GM10248 (cell line): ENCODE measurements at places on chromosomes 4 and X.

DNA sequence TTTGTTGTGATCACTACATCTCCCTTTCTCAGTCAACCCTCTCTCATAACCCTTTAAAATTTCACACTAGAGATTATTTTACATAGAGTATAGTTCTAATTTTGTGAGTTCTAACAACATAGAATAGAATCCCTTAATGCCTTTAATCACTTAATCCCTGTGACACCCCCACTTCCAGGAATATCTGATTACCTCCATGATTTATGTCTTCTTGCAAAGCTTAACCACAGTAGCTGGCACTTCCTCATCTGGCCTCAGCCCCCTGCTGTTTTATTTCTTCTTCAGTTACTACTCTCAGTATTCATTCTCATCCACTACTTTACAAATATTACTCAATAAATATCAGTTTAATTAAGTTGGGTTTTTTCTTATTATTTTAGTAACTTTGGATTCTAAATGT is 340.9 kb downstream of the CENPC start:
- DNase-seq: no peak

- no peak for DNase-seq
Measured at GRCh38 chr4:157824021-157824420, 348.8 kb downstream of the GASK1B start.

GRCh38 chr4:83535520-83536361 is at the start of gene GPAT3:
Gene GPAT3, plus strand, starts transcription at chr4:83536108. Its CDS starts 515 bp downstream, at chr4:83536623.
- DNase-seq: peak; percentile 34

DNA sequence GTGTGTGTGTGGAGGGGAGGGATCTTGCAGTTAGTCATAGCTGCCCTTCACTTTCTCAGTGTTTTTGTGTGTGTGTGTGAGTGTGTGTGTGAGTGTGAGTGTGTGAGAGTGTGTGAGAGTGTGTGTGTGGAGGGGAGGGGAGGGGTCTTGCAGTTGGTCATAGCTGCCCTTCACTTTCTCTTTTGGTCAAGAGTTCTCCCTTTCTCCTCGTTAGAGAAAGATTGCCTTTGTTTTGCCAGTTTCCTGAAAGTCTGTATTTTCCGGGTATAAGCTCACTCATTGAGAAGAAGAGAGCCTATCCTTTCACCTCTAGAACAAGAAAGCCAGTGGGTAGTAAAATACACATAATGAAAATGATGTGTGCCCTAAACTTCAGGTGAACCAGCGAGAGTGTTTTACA is 75.2 kb upstream of the ENPP6 start:
- no peak for DNase-seq

DNA sequence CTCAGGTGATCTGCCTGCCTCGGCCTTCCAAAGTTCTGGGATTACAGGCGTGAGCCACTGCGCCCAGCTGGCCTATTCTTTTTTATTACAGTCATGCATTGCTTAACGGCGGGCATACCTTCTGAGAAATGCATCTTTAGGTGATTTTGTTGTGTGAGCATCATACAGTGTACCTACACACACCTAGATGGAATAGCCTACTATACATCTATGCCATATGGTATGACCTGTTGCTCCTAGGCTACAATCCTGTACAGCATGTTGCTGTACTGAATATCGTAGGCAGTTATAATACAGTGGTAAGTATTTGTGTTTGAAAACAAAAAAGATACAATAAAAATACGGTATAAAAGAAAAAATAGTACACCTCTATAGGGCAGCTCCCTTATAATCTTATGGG is 6.0 kb downstream of the STAG2 start:
- no peak for DNase-seq

DNA sequence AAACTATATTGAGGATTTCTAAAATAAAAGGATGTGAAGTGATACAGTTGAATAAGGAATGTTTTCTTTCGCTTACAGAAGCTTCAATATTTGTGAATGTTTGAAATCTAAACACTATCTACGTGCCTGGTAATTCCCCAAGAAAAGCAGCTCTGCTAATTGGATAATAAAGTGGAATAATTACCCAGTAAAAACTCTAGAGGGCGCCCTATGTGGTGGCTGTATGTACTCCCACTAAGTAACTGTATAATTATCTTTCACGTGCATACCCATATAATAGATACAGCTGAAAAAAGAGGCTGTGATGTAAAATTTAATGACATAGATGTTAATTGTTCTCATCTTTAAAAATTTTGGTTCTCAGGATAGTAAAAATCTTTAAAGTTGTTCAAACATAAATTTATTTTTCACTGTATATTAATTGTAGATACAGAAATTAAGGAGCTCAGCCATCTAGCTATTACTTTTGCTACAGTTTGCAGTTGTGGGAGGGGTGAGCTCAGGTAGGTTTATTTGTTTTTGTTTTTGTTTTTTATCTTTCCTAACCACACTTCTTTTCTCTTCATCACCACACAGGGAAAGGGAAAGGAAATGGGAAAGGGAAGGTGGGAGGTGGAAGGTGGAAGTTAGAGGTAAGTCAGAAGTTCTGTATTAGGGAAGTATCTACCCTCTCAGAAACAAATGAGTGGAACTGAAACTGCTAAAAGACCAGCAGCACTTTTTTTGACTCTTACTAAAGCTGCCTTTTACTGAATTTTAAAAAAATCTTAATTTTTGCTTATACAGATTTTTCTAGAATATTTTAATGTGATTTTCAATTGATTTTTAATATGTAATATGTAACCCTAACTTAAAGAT is 151.7 kb upstream of the RPS6KA6 start:
- no peak for DNase-seq

GRCh38 chr4:125011646-125012045 is 299.1 kb upstream of the ANKRD50 start:
- no peak for DNase-seq

- DNase-seq: no peak
Measured at GRCh38 chrX:41686788-41687187, 2.0 kb upstream of the GPR34 start.

GRCh38 chrX:22310779-22311178 is 38.1 kb downstream of the CBLL2 start:
- no peak for DNase-seq

- no peak for DNase-seq
Measured at GRCh38 chr4:174996079-174996478, 77.9 kb downstream of the ADAM29 start.

DNA sequence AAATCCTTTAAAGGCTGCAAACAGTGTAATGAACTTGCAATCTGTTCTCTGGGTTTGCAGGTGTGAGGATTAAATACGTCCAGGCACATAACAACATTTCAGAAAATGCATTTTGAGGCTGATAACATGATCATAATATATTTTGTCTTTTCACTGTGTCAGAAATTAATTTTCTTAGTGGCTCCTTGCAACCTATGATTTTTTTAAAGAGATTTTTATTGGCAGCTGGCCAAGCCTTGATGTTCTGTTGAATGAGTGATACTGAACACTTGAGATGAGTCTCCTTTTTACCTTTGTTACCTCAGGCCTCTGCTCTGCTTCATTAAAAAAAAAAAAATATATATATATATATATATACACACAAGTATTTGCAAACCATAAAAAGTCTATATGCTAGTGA is 68.2 kb upstream of the TENM3 start:
- no peak for DNase-seq

DNA sequence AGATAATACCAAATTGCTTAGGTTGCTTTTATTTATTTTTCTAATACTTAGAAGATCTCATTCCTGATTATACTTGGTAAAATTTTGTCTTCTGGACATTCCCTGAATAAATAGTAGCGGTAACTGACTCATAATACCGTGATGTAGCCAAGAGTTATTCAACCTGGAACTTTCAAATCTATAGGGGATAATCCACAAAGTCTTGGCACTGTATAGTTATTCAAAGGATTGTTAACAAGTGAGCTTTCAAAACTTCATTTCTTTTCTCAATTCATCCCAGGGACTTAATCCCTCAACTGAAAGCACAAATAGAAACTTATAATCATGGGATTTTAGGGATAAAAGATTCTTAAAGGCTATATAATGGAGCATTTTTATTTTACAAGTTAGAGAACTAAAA is 1383.3 kb downstream of the FAM133A start:
- DNase-seq: no peak

GRCh38 chr4:6055030-6055429 is 36.8 kb upstream of the C4orf50 start:
- DNase-seq: no peak

GRCh38 chr4:82031376-82031927 is 342.3 kb downstream of the HNRNPD start:
- DNase-seq: no peak

GRCh38 chr4:123564758-123565346 is 168.3 kb downstream of the SPRY1 start:
- DNase-seq: peak; percentile 76

DNA sequence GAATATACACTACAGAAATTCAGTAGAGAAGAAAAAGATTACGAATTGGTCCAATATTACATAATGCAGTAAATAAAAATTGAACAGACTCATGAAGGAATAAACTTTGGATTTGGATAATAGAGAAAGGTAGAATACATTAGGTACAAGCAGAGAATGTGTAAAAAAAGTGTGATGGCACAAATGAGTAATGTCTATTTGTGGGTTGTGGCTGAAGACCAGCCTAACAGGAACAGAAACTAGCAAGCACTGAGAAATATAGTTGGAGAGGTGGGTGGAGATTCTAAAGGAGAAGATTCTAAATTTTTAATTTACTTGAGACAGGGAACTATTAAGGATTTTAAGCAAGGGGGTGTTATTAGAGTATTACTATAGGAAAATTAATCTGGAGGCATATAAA is 15.2 kb upstream of the CLOCK start:
- peak; percentile 59 for DNase-seq

GRCh38 chr4:144658903-144659302 is 12.9 kb downstream of the HHIP start:
- no peak for DNase-seq
